ENCODE measurements at places on chromosomes 1 and 21.

DNA sequence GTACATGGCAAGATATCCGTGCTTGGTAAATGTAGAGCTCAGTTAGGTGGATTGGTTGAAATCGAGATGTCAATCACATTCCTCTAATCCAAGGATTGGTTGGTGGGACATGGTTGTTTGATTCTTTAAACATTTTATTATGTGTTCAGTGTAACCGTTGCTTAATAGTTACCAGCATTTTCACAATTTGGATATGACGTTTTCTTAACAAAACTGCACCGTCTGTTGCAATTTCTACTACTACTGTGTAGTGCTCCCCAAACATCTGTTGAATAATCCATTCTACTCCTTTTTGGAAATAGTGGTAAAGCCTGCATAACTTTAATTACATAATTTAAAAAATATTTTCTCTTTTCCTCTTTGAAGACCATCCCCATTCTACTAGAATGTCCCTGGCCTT, 16.3 kb downstream of the OR2B11 start:
- DNase-seq: no peak

DNA sequence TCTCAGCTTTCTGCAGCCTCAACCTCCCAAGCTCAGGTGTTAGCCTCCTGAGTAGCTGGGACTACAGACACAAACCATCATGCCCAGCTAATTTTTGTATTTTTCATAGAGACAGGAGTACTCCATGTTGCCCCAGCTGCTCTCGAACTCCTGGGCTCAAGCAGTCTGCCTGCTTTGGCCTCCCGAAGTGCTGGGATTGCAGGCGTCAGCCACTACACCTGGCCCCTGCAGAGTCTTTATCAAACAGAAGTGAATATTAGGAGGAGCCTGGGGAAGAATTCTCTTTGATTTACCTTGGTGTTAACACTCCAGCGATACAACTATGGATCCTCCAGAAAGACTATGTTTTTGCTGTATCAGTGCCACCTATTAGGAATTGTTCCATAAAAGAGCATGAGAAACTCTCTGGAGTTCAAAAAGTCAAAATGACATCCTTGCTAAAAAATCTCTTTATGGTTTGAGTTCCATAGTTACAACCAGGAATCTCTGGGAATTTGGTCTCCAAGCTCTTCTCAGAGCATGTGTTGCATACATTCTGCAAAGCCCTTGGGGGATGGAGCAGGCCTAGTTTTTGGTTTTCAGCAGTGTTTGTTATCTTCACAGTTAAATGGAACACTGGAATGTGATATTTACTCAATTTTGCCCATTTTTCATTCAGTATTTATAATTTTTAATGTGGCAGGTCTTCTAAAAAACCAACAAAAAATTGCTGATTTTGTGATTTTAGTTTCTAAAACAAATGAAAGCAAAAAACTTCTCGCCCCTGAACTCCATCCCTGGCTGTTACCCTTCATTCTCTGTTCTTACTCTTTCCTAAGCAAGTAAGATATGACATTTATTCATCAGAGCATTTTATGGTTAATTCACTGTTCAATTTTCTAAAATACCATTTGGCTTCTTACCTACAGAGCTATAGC, 77.3 kb downstream of the OLFML2B start:
- DNase-seq: no peak

DNA sequence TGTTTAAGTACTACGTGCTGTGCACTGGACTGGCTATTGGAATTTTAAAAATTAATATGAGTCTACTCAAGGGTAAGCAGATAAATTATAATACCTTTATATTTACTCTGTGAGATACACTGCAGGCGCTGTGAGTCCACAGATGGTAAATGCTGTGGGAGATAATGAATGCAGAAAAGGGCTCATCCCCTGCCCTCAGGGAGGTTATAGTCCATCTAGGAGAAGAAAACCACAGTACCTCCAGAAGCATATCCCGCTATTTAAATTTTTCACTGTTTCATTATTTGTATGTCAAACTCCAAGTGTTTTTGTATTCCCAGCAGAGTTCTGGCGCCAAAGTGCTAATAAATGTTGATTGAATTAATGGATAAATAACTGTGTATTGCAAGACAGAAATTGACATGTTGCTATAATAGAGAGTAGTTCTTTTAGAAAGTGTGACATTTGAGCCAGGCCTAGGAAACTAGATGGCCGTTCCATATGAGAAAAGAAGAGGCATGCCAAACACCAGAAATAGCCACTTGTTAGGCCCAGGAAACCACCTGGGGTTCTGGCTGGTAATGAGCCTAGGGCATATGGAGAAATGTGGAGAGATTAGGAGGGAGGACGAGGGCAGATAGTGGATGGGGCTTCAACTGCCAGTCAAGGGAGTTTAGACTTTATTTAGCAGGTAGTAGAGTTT, 61.7 kb downstream of the LRRC8D start:
- no peak for DNase-seq

GRCh38 chr21:38490411-38491020, 7.8 kb downstream of the ERG start:
- DNase-seq: no peak

- no peak for DNase-seq
Observed at GRCh38 chr1:100279358-100279923, 13.4 kb downstream of the RTCA start.

GRCh38 chr21:23899561-23899960, 1707.7 kb downstream of the MRPL39 start:
- DNase-seq: no peak

DNA sequence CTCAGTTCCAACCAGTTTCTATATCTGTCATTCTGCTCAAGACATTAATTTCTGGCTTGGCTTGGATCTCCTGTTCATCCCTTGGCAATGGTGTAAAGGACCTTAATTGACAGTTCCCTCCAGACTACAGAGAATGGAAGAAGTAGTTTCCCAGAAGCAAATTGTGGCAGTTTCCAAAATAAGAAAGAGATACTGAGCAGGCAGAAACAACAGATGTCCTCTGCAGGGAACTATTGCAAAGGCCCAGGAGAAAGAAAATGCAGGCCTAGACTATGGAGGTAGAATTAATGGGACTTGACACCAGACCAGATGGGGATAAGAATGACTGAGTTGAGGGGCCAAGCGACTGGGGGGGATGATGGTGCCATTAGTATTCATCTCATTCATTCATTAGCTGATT, 6.1 kb upstream of the AK2 start:
- no peak for DNase-seq

All from common myeloid progenitor, CD34-positive (primary cell).